GM13977 (cell line): ENCODE measurements at places on chromosomes 2 and 18.

DNA sequence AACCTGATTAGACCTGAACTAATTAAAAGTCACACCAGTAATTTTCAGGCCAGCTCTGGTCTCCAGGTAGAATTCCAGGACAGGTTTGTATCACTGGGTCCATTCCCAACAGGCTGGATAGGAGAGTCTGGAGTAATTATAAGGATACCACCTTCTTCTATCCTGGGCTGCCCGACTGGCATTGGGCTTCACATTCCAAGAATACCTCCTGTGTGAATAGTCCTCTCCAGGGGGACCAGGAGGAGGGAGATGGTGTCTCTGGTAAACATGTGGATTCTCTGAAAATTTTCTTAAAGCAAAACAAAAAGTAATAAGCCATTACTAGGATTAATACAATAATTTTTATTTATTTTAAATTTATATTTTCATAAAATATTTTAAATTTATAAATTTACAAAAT is 17.3 kb downstream of the DUSP11 start:
- no peak for DNase-seq

GRCh38 chr18:63322908-63323634 is 3.5 kb upstream of the BCL2 start:
- DNase-seq = peak; percentile 68

- DNase-seq = no peak
Observed at GRCh38 chr18:36274083-36274715, 23.3 kb upstream of the FHOD3 start.

GRCh38 chr2:208722731-208723130 is 316.1 kb downstream of the PTH2R start:
- DNase-seq = no peak

DNA sequence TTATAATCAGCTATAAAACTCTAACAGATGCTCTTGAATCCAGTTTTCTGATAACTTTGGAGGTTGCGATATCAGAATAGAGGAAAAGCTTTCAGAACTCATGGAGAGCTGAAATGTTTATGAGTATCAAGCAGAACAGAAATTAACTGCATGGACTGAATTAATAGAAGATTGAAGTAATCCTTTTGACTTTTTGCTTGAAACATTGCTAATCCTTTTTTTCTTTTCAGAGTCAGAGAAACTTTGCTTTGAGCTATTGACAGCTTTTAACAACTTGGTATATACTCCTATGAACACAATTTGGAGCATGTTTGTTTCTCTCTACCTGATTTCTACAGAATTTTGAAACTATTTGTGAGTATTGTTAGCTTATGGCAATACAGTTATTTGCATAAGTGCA is 1254.8 kb downstream of the LRP1B start:
- no peak for DNase-seq

DNA sequence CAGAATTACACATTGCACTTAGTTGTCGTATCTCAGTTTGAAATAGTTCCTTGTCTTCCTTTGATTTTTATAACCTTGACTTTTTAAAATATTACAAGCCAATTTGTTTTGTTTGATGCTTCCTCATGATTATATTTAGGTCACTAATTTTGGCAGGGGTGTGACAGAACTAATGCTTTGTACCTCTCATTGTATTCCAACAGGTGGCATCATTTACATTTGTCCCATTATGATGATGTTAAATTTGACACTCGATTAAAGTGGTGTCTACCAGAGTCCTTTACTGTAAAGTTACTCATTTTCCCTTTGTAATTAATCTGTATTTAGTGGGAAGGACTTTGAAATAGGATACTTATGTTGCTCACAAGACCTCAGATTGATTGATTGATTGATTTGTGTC is 21.5 kb upstream of the MFSD2B start:
- no peak for DNase-seq

- no peak for DNase-seq
Observed at GRCh38 chr18:67354091-67354490, 162.4 kb downstream of the DSEL start.

- DNase-seq = no peak
Observed at GRCh38 chr2:101041413-101041812, 39.3 kb downstream of the RPL31 start.

GRCh38 chr18:79919089-79919488 is 32.4 kb downstream of the SLC66A2 start:
- no peak for DNase-seq

DNA sequence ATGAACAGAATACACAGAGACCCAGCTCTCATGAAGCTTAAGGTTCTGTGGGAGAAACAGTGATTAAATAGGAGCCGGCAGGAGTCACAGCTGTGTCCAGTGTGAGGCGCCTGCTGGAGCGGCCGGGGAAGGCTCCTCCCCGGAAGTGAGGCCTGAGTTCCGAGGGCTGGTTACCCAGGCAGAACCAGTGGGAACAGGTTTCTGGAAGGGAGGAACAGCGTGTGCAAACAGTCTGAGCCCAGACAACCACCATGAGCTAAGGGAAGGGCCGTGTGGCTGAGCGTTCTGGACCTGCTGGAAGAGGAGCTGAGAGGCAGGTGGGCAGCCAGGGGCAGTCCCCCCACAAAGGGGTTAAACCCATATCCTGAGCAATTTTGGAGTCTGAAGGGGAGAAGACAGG is 26.0 kb upstream of the NPAS2 start:
- no peak for DNase-seq

DNA sequence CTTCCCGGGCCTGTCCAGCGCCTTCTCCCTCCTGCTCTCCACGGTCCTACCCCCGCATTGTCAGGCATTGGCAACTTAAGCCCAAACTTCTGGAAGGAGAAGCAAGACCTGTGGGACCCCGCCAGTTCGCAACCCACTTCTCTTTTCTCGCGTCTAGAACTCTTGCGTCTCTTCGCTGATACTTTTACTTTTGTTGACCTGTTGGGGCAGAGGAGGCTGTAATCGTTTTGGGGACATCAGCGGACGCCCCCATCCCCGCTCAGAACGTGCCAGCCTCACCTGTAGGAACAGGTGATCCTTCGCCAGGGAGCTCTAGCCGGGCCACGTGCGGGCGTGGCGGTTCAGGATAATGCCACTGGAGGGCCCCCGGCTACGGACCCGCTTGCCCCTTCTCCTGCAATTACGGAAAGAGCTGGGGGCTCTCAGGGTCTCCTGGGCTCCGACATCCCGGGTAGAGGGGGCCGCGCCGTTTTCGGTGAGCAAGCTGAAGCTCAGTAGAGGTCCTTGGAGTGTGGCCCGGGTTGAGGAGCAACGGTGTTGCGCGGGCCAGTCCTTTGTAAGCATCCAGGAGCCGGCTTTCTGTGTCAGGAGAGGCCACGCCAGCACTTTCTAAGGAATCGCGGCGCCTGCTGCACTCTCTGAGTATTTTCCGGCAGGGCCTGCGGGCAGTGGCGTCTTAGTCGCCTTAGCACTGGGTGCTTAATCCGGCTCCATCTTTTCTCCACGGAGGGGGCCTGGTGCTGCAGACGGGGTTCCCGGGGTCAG is 1.6 kb downstream of the MTCL1 start:
- peak; percentile 38 for DNase-seq

- no peak for DNase-seq
Observed at GRCh38 chr2:226548732-226549131, 250.9 kb downstream of the IRS1 start.

GRCh38 chr18:54558609-54559585 is 32.1 kb upstream of the DYNAP start:
- DNase-seq = peak; percentile 13

- DNase-seq = peak; percentile 92
Observed at GRCh38 chr2:218896501-218897393, 16.1 kb downstream of the WNT10A start.

GRCh38 chr18:30522288-30522929 is 520.1 kb downstream of the DSC3 start:
- DNase-seq = no peak

DNA sequence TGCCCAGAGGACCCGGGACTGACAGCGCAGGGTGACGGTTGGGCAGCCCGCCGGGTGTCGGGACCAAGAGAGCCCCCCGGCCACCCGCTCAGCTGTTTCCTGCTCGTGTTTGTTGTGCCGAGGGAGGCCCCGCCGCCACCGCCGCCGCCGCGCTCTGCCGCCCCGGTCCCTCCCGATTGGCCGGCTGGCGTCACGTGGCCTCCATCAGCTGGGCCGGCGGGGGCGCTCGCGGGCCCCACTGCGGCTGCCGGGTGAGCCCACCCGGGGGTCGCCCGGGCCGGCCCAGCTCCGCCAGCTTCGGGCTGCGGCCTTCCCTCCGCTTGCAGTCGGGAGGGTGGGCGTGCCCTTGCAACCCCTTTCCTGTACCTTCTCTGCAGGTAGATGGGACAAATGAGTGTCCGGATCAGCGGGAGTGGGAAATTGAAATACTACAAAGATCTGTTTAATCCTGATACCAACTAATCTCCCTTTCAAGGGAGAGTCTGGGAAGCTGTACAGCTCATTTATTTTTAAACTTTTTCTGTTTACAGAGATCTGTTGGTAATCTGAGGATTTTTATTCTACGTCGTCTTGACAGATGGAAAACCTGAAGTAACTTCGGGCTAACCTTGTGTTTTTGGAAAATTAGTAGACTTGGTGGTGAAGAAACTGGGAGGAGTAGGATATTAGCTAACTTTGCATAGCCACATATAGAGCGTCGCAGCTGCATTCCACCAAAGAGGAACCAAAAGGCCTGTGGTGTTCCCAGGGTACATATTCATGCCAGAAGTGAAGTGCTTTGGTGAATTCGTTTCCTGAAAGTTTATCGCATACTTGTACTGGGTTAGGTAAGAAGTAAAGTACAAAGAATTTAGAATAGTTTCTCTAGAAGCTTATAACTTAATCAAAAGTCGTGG is 1.2 kb downstream of the YPEL5 start:
- peak; percentile 92 for DNase-seq

- DNase-seq = no peak
Observed at GRCh38 chr18:25734336-25734735, 356.1 kb downstream of the SS18 start.

DNA sequence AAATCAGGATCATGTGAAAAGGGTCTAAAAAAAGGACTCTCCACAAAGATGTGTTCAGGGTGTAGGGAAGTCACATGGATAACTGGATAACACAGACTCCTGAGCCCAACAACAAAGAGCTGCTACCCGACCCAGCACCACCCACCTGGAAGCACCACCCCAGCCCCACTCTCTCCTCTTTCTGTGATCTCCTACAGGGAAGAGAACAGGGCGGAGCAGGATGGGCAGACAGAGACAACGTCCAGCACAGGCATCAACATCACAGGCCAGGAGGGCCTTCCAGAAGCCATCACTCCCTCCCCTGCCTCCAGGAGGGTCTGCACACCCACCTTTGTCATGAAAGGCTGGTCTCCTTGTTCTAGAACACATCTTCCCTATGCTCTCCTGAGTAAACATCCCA is 1.3 kb upstream of the CIB4 start:
- no peak for DNase-seq

- DNase-seq = no peak
Observed at GRCh38 chr18:76405280-76405679, 89.8 kb downstream of the ZNF516 start.

GRCh38 chr2:235054475-235054874 is 102.7 kb downstream of the SH3BP4 start:
- no peak for DNase-seq

DNA sequence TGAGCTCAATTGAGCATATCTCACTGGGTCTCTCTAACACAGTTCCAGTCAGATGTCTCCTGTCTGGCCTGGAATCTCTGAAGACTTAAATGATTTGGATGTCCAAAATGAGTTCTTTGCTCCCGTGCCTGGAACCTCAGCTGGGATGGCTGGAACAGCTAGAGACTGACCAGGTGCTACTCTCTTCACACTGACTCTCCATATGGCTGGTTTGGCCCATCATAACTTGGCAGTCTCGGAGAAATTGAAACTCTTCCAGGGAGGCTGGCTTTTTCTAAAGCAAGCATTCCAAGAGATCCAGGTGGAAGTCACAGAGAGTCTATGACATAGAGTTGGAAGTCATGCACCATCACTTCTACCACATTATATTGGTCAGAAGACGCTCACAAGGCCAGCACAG is 129.6 kb upstream of the NOL4 start:
- DNase-seq = no peak

GRCh38 chr2:162085090-162085891 is 11.3 kb upstream of the DPP4 start:
- no peak for DNase-seq

GRCh38 chr2:227407591-227408151 is 19.9 kb upstream of the SCYGR1 start:
- no peak for DNase-seq

- no peak for DNase-seq
Observed at GRCh38 chr18:23669202-23669766, 6.6 kb upstream of the ANKRD29 start.

GRCh38 chr2:158756976-158757375 is 38.1 kb upstream of the DAPL1 start:
- DNase-seq = no peak

- no peak for DNase-seq
Observed at GRCh38 chr18:75009296-75009695, 199.6 kb downstream of the PTGR3 start.

- DNase-seq = no peak
Observed at GRCh38 chr2:86352137-86352726, 14.8 kb upstream of the REEP1 start.

GRCh38 chr18:44729631-44730101 is 49.0 kb downstream of the SETBP1 start:
- no peak for DNase-seq

DNA sequence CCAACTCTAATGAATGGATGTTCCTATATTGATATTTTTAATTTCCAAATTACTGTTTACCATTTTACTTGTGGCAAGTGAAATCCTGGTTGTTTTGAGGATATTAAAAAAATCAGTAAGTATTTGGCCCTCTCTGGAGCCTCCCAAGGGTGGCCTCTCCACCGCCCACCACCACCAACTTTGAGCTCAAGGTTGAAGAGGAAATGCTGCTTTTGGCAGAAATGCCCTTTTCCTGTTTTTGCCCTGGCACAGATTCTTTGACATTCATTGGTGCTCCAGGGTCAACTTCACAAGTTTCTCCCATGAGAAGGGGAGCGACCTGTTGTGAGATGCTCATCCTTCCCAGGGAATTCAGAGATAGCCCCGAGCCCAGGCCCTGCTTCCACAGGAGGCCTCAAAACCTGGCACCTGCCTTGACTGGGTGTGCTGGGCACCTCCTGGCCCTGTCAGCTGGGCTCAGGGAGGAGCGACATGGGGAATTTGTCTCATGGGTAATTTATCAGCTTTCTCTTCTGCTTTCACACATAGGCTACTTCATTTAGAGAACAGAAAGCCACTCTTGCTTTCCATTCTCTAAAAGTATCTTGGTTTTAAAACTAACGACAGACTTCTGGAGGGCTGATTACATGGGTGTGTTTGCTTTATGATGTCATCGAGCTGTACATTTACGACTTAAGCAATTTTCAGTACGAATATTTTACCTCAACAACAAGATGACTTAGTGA is 6.9 kb downstream of the CD8A start:
- peak; percentile 84 for DNase-seq

- peak; percentile 23 for DNase-seq
Observed at GRCh38 chr18:45997700-45998151, 30.6 kb upstream of the EPG5 start.

- DNase-seq = no peak
Observed at GRCh38 chr2:206231669-206232286, 42.7 kb upstream of the ZDBF2 start.
